Effector CD4-positive, alpha-beta T cell (primary cell): ENCODE measurements at places on chromosomes 11 and 22.

- no peak for DNase-seq
Observed at GRCh38 chr11:66339686-66340483, 3.7 kb upstream of the RIN1 start.

- no peak for DNase-seq
Observed at GRCh38 chr11:65352783-65353182, 1.8 kb upstream of the TIGD3 start.

- DNase-seq: no peak
Observed at GRCh38 chr22:19824212-19824925, 30.3 kb downstream of the GNB1L start.

GRCh38 chr11:105109855-105110687, 29.5 kb downstream of the CARD18 start:
- DNase-seq: no peak

DNA sequence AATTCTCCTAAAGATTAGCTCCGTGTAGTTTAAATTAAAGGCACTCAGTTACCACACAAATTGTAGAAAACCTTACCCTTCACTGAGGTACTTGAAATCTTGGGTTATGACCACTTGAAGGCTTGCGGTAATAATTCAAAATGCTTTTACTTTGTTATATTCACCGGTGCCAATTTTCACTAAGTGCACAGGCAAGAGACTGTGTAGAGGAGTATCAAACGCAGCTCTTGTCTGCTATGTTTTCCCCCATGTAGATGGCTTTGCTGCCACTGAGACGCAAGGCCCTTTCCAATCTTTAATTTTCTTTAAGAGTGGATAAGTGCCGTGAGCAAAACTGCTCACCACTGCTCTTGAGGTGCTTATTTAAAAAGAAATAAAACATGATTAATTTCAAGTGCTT, 155.8 kb downstream of the CADM1 start:
- no peak for DNase-seq

DNA sequence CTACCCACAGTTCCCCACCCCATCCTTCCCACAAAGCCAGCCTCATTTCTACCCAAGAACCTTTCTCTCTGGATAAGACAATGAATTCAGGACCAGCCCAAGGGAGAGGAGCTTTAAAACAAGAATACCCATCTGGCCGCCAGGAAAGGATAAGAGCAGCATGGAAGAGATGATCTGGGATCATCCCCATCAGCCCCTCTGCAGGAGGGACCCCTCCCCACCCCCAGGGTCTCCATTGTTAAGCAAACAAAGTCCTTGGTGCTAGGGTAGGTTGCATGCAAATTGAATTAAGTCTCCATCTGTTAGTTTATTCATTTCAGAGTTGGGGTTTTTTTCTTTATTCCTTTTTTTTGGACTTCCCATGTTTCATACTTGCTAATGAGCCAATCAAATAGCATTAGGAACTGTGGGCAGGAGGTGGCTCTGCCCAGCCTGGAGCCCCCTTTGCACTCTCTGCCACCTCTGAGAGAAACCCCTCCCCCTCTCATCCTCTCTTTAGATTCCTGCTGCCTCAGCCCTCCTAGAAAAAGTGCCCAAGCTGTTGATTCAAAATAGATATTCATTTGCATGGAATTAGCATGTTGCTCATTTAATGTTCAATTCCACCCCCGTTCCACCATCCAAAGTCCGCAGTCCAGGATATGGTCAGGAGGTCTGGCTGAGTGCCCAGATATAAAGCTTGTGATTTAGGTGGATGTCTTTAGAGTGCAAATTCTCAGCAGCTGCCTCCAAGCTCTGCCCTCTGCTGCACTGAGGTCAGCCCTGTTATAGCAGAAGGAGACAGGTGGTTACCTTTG, 138.5 kb upstream of the NCAM1 start:
- no peak for DNase-seq

- DNase-seq: no peak
Observed at GRCh38 chr11:116946414-116946813, 109.0 kb upstream of the APOA1 start.

- no peak for DNase-seq
Observed at GRCh38 chr22:45006111-45006963, 3.5 kb downstream of the PHF21B start.

DNA sequence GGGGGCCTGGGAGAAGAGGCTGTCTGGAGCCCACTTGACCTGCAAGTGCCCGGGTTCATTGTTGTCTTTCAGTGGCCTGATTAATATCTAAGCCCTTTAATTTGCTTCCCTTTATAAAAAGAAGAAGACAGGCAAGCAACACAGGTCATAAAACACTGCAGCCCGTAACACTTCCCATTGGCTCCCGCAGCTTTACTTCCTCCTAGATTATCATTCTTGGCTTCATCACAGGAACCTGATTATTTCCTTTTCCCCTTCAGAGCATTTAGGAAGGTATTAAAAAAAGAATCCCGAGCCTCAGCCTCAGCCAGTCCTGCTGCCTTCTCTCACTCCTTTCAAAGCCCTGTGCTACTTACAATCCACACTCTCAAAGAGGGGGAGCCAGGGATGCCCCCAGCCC, 183.2 kb downstream of the GRIK4 start:
- DNase-seq: no peak

DNA sequence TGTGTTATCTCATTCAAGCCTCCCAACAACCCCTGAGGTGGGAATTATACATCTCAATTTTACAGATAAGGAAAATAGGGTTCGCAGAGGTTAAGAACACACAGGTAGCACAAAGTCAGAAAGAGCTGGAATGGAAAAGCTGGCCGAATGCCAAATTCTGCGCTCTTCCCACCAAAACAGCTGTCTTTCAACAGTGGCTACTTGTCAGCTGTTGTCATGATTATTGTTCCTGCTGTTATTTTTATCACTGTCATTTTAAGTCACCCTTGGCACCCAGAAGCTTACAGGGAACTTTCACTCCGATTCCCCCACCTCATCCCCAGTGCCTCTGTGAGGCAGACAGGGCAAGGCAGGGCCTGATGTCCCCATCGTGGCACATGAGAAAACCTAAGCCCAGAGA, 74.5 kb upstream of the CSNK2A3 start:
- DNase-seq: no peak

DNA sequence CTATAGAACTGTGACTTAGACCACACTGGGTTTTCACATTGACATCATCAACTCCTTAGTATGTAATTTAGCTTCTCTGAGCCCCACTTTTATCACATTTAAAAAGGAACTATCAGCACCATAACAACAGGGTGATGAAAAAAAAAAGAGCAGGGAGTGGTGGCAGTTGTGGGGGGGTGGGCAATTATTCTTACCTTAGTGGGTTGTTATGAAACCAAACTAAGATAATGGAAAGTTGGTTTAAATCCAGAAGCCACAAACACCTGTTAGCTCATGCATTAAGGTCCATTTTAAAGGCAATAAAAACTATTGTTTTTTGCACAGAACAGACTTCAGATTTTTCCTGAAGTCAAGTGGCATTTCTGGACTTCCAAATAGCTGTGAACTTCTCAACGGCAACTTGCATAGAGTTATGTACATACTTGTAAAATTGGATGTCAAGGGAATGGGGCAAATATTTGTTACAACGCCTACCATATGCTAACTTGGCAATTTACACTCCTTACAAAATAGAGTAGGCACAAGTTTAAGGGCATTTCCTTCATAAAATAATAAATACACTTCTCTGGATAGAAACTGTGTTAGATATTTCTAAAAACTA, 793.6 kb downstream of the DLG2 start:
- no peak for DNase-seq

DNA sequence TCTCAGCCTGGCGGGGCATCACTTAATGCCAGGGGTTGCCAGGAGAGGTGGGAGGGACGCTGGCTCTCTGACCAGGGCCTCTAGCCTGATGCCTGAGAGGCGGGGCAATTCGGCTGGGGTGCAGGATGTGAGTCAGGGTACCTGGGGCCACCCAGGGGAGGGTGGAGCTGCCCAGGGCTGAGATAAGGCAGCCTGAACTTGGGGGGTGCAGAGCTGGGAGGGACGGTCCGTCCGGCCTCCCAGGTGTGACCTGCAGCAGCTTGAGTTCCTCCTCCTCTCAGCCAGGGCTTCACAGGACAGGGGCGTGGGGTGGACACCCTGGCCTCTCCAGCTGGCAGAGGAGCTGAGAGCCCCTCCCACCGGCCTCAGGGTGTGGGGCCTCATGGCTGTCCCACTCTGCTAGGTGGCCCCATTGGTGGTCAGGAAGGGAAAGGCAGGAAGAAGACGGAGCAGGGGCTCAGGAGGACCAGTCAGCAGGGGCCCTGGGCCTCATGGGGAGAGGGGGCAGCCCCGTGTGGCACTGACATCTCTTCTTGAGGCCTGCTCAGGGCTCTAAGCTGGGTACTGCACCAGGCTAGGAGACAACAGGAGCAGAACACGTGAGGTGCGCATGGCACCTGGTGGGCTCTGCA, 942 bp upstream of the RPS6KA4 start:
- no peak for DNase-seq

- DNase-seq: no peak
Observed at GRCh38 chr22:35708453-35708852, 9.2 kb upstream of the APOL5 start.

DNA sequence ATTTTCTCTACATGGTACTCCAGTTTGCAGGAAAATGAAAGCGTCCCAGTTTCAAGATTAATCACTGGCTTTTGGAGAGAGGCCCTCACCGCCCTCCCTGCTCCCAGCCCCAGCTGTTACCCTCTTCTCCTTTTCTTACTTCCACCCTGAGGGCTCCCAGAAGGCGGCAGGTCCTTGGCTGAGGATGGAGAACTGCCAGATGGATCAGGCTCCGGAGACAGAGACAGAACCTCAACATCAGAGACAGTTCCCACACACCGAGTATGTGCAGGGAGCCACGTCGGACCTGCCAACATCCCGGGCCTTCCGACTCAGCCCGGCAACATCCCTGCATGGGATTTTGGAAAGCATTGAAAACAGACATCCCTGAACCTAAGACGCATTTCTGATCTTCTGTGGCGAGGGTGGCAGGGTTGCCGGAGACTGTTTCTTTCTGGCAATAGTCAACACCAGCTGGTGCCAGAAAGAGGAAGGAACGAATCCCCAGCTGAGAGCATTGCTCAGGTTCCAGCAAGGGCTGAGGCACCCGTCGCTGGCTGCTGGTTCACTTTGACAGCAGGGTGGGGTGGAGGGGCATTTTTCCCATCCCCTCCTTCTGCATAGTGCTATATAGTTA, 467.1 kb downstream of the MIAT start:
- DNase-seq: no peak

DNA sequence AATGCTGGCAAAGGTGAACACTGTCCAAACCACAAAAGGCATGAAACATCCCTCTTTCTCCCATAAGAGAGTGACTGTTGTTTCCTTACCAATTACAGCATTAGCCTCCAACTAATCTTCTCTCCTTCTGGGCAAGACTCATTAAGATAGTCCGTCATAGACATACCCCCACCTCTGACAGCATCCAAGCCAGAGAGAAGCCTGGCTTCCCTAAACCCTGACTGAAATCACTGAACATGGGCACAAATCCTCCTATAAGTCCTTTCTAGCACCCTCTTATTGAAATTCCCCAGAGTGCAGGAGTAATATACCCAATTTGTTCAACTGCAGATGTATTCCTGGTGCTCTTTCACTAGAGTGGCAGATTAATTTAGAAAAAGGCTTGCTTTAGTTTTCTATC, 1.7 kb upstream of the RNASEH2C start:
- DNase-seq: no peak

- no peak for DNase-seq
Observed at GRCh38 chr11:97743205-97743742, 1277.5 kb upstream of the CNTN5 start.

- no peak for DNase-seq
Observed at GRCh38 chr22:49948116-49948957, 12.2 kb upstream of the PIM3 start.

- no peak for DNase-seq
Observed at GRCh38 chr11:66728693-66729385, at the start of gene SPTBN2. Gene SPTBN2, minus strand, starts transcription at chr11:66729216. Its CDS starts 7,976 bp downstream, at chr11:66721240.

DNA sequence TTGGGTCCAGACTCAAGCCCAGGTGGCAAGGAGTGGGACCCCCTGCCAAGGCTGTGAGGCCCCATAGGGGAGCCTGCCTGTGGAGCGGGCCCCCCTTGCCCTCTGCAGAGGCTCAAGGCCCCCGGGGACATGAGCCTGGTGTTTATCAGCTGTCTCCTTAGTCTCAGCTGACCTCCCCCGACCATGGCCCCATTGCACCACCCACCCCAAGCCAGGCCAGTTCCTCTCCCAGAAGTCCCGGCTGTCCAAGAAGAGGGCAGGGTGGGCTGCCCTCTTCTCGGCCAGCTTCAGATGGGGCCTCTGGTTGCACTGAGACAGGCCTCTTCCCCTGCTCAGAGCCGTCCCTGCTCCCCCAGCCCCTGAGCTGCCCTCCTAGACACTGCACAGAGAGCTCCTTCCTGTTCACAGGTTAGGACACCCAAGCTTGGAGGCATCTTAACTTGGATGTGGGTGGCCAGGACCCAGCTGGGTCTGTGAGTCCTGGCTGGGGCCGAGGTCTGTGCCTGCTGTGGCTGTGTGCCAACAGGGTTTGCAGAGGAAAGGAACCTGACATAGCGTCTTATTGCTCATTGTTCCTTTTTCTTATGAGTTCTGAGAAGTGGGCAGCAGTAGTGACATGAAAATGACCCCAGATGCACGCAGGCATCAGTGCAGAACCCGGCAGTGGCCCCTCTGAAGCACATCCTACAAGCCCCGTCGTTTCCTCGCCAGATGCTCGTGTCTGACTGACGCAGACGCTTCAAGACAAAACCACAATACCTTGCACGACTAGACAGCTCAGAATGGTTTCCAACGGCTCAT, 5.4 kb downstream of the TRABD start:
- DNase-seq: peak; percentile 80
